Stimulated activated CD4-positive, alpha-beta T cell treated with anti-CD3 and anti-CD28 coated beads, Interleukin-1b, Interleukin-23, amount 100 ng/mL, for 48 hours (primary cell): ENCODE measurements at places on chromosomes 6 and 20.

DNA sequence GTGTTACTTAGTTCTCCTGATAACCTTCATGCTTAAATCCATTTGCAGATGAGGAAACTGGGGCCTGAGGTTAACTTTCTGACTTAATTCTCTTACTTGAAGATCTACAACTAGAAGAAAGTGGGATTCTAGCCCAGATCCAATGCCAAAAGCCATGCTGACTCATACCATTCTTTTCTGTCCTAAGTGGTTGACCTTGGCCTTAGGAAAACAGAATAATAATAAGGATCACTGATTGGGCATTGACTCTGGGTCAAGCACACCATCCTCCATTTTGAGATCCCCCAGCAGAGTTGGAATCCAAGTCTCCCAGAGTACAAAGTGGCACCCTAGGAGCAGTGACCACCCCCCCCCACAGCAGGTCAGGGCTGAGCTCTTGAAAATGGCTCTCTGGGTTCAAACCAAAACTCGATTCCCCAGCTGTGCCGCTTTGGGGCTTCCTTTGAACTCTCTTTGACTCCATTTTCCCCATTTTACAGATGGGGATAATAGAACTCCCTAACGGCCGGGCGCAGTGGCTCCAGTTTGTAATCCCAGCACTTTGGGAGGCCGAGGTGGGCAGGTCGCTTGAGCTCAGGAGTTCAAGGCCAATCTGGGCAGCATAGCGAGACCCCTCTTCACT is 12.8 kb upstream of the ZNF217 start:
- DNase-seq = no peak

DNA sequence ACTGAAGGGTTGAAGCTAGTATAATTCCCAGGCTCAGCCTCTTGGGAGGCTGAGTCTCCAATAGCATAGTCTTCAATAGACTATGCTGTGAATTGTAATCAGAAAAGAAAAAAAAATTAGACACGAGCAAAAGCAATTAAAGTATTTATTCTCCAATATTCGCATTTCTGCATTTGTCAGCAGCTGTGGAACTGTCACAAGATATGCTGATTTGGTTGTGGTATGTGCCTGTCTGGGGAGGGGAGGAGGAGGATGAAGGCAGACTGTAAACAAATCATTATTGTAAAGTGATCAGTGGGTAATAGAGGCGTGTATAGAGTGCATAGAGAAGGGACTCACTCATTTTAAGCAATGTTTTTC is 10.1 kb upstream of the BICRAL start:
- DNase-seq = no peak

GRCh38 chr6:788058-788457 is 95.1 kb upstream of the EXOC2 start:
- DNase-seq = peak; percentile 23

GRCh38 chr6:5679270-5679669 is 327.5 kb downstream of the NRN1 start:
- no peak for DNase-seq

- DNase-seq = no peak
Measured at GRCh38 chr20:61053889-61054288, 198.2 kb upstream of the CDH4 start.

DNA sequence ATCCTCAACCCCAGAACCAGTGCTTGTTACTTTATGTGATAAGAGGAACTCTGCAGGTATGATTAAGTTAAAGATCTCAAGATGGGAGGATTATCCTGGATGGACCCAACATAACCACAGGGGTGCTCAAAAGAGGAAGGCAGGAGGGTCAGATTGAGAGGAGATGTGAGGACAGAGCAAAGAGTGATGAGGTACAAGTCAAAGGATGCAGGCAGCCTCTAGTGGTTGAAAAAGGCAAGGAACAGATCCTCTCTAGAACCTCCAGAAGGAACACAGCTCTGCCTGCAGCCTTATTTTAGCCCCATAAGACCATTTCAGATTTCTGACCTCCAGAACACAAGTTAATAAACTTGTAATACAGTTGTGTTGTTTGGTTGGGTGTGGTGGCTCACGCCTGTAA is 41.2 kb downstream of the PDSS2 start:
- no peak for DNase-seq

GRCh38 chr20:63129991-63130657 is 85.8 kb downstream of the YTHDF1 start:
- no peak for DNase-seq

DNA sequence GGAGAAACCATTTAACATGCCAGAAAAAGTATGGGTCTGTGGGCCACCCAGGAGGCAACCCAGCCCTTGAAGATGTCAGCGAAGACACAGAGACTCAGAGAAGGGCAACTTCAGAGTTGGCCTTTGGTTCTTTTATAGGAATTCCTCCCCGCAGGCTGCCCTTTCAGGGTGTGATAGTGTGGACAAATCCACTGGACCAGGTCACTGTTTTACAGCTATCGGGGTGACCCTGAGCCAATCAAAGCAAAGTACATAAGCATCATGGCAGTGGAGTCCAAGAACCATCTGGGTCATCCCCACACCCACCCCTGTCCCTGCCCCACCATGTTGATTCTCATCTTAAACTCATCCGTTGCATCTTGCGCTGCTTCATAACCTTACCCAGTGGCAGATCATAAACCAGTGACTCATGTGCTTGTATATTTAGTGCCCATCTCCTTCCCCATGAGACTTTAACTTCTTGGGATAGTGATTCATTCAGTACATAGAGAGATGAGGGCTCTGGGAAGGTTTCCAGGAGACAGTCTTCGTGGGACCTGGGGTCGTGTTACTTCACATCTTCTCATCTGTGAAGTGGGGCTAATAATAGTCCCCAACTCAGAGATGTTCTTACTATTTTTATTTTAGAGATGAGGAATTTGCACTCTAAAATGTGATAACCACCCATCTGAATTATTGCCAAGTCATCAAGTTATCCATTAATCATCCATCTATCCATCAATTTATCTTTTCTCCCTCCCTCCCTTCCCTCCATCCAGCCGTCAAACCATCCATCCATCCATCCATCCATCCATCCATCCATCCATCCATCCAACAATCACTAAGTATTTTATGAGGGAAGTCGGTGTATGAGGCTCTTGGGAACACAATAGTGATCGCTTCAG is 51.0 kb downstream of the EDN3 start:
- no peak for DNase-seq

DNA sequence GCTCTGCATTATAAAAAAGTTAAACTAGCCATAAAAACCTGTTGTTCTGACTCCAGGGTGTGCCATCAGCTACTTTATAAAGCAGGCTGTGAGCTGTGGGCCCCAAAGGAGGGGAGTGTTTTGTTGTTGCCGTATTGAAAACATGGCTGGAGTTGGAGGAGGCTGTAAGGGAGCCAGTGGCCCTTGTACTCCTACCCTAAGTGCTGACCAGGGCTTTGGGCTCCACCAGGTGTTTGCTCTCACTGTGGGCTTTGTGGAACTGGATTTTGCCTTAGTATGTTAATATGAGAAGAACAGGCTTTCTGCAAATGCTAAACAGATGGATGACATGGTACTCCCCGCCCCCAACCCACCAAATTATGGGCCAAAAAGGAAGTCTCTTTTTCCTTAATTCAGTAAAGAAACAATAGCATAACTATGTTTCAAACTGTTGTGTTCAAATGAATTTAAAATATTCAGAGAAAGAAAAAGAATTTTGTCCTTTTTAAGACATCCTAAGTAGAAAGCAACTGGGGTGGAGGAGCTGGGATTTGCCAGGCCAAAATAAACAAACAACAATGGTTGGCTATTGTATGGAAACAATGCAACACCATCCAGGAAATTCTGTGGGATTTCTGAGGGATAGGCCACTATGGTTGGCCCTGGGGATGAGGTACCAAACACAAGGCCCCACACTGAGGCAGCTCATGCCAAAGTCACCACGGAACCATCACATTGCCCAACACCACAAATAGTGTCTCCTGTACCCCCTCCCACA is 63.3 kb downstream of the PLCG1 start:
- no peak for DNase-seq

- no peak for DNase-seq
Measured at GRCh38 chr20:43017241-43018030, 172.3 kb downstream of the PTPRT start.

DNA sequence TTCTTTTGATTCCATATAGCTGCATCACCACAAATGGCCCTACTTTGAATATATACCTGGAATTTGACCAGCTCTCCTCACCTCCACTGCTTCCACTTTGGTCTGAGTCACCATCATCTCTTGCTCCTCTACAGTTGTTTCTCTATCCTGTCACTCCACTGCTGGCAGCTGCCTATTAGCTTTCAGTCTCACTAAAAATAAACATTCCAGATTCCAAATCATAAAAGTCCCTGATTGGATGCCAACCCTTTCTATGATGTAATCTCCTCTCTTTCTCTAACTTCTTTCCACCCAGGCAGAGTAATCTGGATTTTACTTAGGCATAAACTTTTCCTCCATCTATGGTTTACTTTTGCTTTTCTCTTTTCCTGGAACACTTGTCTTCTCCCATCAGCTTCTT is 49.1 kb downstream of the RFPL4B start:
- DNase-seq = no peak

DNA sequence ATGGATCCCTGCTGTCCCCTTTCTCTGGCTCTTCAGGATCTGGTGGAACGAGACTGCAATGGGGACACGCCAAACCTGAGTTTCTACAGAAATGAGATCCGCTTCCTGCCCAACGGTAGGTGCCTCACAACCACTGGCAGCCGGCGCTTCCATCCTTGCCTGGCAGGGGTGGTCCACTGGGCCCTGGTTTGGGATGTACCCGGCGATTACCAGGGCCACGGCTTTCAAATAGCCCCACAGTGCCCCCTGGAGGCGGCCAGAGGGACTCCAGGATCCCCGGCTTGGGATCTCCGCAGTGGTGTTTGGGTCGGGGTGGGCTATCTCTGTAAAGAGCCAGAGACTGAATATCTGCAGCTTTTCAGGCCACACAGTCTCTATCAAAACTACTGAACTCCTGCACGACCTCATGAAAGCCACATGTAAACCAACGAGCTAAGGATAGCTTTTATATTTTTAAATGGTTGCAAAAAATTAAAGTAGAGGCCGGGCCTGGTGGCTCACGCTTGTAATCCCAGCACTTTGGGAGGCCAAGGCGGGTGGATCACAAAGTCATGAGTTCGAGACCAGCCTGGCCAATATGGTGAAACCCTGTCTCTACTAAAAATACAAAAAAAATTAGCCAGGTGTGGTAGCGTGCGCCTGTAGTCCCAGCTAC is 3.7 kb downstream of the OGFR start:
- DNase-seq = peak; percentile 69

DNA sequence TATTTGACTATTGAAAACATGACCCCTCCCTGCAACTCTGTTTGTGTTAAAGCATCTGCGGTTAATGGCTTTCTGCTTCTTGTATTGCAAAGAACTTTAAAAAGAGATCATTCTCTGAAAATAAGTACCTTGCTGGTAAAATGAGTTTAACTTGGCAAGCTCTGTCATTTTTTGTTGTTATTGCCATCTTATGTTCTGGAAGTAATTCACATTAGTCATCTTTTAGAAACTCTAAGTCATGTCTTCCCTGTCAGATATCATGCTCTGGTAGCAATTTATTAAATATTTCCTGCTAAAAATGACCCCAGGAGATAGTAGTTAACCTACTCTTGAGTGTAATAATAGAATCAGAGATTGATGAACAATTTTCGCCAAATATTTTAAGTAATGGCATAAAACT is 890.6 kb downstream of the KIF16B start:
- no peak for DNase-seq

DNA sequence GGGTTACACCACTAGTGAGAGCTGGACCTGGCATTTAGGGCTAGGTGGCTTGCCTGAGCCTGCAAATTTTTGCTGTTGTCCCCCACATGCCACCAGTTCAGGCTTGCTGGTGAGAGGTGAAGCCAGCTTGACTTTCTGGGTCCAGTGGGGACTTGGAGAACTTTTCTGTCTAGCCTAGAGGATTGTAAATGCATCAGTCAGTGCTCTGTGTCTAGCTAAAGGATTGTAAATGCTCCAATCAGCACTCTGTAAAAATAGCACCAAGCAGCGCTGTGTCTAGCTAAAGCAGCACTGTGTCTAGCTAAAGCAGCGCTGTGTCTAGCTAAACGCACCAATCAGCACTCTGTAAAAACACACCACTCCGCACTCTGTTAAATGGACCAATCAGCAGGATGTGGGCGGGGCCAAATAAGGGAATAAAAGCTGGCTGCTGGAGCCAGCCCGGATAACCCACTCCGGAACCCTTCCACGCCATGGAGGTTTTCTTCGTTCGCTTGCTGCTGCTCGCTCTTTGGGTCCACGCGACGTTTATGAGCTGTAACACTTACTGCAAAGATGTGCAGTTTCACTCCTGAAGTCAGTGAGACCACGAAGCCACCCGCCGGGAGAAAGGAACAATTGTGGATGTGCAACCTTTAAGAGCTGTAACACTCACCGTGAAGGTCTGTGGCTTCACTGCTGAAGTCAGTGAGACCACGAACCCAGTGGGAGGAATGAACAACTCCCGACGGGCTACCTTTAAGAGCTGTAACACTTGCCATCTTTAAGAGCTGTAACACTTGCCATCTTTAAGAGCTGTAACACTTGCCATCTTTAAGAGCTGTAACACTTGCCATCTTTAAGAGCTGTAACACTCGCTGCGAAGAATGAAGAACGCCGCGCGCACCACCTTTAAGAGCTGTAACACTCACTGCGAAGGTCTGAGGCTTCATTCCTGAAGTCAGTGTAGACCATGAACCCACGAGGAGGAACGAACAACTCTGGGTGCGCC is 27.3 kb downstream of the GMPR start:
- no peak for DNase-seq

GRCh38 chr20:48411919-48412522 is 415.8 kb downstream of the PREX1 start:
- no peak for DNase-seq

DNA sequence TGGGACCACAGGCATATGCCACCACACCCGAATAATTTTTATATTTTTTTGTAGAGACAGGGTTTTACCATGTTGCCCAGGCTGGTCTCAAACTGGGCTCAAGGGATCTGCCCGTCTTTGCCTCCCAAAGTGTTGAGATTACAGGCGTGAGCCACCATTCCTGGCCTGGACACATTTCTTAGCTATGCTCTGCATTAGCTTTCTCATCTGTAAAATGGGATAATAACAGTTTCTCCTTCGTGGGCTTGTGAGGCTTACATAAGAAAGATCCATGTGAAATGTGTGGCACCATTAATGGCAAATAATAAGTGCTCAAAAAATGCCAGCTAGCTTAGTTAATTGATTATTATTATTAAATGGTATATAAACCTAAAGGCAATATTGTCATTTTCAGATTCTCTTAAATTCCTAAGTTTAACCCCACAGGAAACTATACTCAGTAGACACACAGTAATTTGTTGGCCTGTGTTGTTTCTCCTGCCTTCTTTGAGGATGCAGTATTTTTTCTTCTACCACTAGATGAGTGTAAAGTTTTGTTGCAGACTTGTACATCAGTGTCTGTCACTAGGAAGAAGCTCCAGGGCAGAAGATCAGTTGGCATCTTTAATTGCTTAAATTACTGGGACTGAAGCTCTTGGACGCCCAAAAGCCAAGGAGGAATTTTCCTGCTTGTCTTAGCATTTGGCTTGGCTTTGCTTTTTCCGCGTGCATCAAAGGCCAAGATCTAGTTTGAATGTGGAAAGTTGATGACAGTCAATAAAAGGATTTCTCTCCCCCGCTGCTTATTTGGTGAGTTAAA is 162.3 kb upstream of the ZNF217 start:
- no peak for DNase-seq

- DNase-seq = no peak
Measured at GRCh38 chr6:134593887-134594286, 276.0 kb upstream of the SGK1 start.

- DNase-seq = no peak
Measured at GRCh38 chr20:42100137-42100704, 482.0 kb upstream of the CHD6 start.

- no peak for DNase-seq
Measured at GRCh38 chr6:109315341-109316110, 66.7 kb downstream of the CD164 start.
